ENCODE measurements at places on chromosomes 2 and 18.

- DNase-seq = no peak
Observed at GRCh38 chr2:46716927-46717326, 198.7 kb downstream of the MCFD2 start.

GRCh38 chr2:191170301-191170636 is 19.5 kb upstream of the STAT4 start:
- DNase-seq = no peak

- DNase-seq = no peak
Observed at GRCh38 chr18:60292186-60292585, 80.4 kb downstream of the MC4R start.

DNA sequence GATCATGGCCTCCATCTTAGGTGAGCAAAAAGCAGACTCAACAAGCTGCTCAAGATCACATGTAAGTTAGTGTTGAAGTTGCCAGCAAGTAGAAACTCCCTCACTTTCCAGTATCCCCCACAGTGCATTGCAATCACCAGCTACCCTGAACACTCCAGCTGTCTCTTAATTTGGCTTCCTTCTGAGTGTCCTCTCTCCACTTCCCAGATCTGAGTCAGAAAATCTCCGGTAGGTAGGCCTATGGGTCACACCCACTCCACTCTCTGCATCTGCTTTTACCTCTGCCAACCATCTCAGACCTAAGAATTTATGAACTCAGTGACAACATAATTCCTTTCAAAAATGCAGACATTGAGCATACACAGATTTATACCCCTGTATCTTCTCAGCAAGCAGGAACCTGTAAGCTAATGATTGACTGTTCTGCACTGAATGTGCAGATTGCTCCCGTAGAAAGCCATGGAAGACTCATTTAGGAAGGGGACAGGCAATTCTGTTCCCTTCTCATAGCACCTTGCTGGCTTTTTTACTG is 656.9 kb downstream of the EPHA4 start:
- no peak for DNase-seq

GRCh38 chr2:29347774-29348461 is 232.7 kb downstream of the CLIP4 start:
- DNase-seq = no peak

DNA sequence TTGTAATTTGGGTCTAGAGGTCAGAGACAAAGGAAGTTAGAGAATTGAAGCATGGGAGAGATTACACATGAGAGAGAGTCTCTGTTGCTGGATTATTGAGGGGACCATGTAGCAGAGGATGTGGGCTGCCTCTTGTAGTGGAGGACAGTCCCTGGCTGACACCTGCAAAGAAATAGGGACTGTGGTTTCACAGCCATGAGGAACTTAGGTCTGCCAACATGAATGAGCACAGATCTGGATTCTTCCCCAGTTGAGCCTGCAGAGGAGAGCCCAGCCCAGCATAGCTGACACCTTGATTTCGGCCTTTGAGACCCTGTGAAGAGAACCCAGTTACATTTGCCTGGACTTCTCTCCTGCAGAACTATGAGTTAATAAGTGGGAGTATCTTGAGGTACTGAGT is 179.5 kb upstream of the TWIST2 start:
- DNase-seq = no peak

GRCh38 chr18:5584746-5585417 is 41.1 kb upstream of the EPB41L3 start:
- no peak for DNase-seq

- no peak for DNase-seq
Observed at GRCh38 chr2:8627019-8627691, 54.7 kb upstream of the ID2 start.

DNA sequence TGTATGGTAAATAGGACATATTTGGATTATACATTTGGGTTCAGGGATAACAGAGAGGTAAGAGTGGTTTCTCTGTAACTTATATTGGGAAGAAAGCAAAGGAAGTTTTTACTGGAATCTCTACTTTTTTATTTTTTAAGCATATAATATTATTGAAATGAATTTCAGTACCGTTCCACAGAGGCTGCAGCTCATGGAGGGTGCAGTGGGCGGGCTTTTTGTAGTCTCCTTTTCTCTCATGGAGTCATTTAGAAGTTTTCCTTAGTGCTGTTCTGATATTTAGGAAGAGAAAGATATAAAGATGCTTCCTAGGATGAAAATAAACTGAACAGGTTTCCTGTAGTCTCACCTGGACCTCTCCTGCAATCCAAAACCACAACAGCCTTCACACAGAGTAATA is 1153.3 kb upstream of the TMEFF2 start:
- DNase-seq = no peak

All from central memory CD8-positive, alpha-beta T cell (primary cell).